ENCODE measurements at places on chromosomes 2 and 18. TPM values are rescaled to one million over a fixed set of nuclear protein-coding genes. Genes with fewer than 3 reads are reported as not detected.

AQP12B gene
- not detected for total RNA-seq

ACTR1B gene
- total RNA-seq: 59.1 TPM

STAT4 gene
- 0.71 TPM for total RNA-seq

KHK gene
- 2.4 TPM for total RNA-seq

ARHGAP28 gene
- total RNA-seq: 0.24 TPM

LRRC30 gene
- total RNA-seq: not detected

SCYGR2 gene
- total RNA-seq: not detected

CYB5A gene
- total RNA-seq: 49.0 TPM

EMILIN1 gene
- 0.37 TPM for total RNA-seq

ANKRD30BL gene
- total RNA-seq: not detected

GALNT5 gene
- 10.2 TPM for total RNA-seq

ASB18 gene
- not detected for total RNA-seq

REG3A gene
- total RNA-seq: not detected

UGT1A5 gene
- 0.53 TPM for total RNA-seq

CHRND gene
- total RNA-seq: not detected
